ENCODE measurements at places on chromosomes 13 and 19.
A peak's percentile ranks its signal among the peaks of the same experiment; 100 is the strongest.

DNA sequence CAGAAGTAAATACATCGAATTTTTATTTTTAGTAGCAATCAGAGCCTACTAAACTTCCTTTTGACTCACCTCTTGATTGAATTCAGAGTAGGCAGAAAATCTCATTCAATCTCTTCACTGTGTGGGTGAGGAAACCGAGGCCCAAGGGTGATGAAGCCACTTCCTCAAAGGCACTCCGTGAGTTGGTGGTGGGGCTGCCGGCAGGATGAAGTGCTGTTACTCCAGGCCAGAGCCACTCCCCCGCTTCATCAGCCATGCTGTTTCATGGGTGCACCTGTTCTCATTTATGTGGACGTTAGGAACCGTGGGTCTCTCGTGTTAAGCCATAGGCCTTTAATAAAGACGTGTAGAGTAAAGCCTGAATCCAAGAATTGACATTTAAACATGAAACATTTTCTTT is 13.2 kb downstream of the ING1 start:
- DNase-seq: peak; percentile 80

- no peak for DNase-seq
These were observed 66.1 kb downstream of the LHFPL6 start for GRCh38 chr13:39536906-39537305.

DNA sequence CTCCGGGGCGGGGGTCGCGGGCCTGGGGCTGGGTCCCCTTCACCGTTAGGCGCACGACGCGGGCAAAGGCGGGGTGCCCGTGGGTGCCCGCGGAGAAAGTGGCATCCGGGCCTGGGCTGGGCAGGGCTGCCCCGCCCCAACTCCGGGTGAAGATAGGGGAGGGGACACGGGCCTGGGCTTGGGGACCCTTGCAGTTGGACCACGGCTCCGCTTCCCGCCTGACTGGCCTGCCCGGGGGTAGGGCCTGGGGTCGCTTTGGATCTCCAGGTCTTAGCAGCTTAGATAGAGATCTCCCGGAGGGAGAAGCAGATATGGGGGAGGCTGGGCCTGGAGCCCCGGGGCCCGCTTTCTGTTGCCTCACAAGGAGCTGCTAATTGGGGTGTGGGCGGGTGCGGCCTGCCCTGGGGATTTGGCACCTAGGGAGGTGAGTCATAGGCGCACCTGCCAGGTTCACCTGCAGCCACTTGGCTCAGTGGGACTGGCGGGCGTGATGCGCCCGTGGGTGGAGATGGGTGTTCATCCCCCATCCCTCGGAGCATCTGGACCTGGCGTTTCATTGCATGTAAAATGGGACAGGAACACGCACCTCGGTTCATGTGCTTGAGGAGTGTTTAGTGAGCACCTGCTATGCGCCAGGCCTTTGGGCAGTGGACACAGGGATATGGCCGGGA is 585 bp downstream of the MAP1S start:
- peak; percentile 74 for DNase-seq

DNA sequence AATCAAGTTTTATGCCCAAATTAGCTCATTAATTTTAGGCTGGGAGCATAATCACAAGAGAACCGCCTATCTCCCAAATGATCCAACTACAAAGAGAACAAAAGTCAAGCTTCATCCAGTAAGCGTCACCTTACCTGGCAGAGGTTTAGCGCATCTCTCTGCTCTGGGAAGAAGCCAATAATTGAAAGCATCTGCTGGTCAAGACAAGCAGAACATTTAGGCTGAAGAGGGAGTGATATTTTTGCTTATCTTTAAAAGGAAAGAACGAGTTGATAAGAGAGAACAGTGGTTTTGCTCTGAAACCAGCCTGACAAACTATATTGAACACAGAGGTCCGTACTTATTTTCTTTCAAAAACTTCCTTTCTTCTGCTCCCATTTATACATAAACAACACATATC is 242.1 kb downstream of the ENOX1 start:
- no peak for DNase-seq

DNA sequence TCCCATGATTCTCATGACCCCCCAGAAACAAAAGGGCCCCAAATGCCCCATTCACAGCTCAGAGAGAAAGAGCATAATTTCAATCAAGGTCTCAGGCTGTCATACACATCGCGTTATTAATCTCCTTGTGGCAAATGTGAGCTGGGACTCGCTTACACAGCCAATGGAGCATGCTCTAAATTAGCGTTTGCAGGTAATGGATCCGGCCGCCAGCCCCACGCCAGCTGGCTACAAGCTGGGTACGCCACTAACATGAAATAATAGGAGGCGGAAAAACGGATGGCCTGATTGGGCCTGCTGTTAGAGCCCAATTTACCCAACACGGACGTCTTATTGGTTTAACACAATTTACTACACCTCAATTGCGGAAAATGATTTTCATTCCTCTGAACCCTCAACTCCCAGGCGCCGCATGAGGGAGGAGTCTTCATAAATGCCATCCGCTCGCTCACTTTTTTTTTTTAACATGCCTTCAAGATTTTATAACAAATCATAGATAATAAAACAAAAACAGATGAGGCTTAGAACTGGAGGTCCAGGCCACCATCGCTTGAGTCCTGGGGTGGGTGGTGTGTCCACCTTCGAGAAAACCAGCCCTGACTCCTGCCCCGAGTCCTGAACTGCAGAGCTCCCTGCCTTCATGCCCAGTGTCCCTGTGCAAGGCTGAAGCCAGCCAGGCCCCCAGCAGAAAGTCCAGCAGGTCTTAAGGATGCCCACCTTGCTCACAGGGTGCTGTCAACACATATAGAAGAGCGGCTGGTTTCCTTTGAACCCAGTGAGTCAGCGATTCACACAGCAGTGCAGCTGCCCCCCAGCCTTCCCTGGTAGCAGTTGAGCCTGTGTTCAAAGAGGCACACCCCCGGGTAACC is 62.1 kb downstream of the PEPD start:
- no peak for DNase-seq
